Fibroblast of skin of abdomen (primary cell): ENCODE measurements at places on chromosomes 6 and 20.
A peak's percentile ranks its signal among the peaks of the same experiment; 100 is the strongest.

DNA sequence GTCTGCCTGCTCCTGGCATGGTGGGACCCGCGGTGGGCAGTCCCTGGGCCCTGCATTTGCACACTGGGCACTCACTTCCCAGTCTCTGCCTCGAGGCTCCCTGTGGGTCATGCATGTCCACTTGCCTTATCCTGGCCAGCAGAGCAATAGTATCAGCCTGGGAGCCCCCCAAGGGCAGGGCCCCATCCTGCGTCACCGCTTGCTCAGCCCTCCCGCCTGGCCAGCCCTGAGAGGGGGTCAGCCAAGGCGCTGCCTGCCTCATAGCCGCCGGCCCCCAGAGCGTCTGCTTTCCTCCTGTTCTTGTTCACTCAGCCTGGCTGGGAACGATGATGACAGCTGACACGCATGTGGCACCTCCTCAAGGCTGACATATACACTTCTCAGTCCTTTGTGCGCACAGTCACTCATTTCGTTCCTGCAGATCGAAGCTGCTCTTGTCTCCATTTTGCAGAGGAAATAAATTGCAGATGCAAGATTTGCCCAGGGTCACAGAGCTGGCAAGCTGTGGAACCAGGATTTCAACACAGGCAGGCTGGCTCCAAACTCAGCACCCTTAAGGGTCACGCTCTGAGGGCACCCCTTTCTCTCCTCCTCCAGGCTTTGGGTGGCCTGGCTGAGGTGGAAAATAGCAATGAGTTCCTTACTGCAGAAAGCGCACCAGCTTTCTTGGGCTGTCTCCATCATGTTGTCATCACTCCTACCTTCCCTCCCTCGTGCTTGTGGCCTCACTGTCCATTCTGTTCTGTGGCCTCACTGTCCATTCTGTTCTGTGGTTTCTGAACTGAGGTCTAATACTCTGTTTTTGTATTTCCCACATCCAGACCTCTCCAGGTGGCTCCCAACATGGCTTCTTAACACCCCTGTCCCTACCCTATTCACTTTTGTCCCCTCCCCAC is 17.2 kb downstream of the KCNK17 start:
- no peak for DNase-seq

DNA sequence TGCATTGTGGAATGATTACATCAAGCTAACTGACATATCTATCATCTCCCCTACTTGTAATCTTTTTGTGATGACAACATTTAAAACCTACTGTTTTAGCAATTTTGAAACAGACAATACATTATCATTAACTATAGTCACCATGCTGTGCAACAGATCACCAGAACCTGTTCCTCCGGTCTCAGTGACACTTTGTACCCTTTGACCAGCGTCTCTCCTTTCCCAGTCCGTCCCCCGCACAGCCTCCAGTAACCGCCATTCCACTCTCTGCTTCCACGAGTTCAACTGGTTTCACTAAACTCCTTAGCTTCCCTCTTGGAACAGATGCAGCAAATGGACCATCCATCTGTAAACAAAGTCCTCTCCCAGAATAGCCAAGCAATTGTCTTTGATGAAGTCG is 21.8 kb downstream of the LRP11 start:
- DNase-seq: no peak

- no peak for DNase-seq
Measured at GRCh38 chr20:32360333-32360634, 2.2 kb downstream of the ASXL1 start.

DNA sequence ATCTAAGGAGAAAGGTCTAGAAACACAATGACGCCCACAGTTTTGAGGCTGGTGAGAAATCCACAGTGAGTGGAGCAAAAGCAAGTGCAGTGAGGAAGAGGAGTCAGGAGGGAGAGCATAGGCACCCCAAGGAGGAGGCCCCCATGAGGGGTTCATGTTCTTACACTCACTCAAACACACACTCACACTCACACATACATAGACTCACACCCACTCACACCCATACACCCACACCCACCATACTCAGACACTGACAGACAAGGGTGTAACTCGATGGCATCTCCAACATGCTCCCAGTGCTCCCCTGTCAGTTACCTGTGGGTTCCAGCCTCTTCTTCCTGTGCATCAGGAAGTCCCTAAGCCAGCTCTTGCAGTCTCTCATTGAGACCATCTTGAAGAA is 3.8 kb downstream of the ULBP3 start:
- DNase-seq: no peak

DNA sequence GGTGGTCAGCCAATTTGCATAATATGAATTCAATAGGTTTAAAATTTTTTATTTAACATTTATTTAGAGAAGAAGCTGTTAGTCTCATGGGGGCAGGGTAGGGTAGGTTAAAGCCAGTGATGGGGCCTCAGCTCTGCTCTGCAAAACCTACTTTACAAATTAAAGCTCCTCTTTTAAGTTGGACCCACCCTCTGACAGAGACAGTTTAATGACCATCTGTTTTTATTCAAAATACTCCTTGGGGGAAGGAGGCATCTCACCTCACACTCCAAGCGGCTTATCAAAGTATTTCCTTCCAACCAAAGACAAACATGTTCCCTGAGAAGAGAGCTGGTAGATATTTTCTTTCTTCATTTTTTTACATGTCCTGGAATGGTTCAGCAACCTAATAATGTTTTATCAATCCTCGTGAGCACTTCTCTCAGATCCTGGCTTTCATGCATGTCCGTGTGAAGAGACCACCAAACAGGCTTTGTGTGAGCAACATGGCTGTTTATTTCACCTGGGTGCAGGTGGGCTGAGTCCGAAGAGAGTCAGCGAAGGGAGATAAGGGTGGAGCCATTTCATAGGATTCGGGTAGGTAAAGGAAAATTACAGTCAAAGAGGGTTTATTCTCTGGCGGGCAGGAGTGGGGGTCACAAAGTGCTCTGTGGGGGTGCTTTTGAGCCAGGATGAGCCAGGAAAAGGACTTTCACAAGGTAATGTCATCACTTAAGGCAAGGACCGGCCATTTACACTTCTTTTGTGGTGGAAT is 184.7 kb downstream of the GJA1 start:
- no peak for DNase-seq

DNA sequence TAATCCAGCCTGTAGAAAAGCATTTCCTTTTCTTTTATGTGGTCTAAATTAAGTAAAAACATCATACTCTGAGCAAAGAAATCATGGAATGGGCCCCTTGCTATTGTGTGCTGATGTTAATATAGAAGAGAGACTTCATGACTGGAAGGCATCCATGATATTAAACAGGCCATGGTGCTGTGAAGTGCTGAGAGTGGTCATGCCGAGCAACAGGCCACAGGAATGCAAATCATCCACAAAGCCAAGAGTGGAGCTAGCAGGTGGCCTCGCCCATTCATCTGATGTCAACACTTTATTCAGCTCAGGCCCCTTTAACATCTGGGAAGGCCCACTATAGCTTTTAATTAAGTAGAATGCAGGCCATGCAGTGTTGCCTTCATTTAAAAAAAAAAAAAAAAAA is 115.2 kb upstream of the HMGCLL1 start:
- DNase-seq: peak; percentile 74

DNA sequence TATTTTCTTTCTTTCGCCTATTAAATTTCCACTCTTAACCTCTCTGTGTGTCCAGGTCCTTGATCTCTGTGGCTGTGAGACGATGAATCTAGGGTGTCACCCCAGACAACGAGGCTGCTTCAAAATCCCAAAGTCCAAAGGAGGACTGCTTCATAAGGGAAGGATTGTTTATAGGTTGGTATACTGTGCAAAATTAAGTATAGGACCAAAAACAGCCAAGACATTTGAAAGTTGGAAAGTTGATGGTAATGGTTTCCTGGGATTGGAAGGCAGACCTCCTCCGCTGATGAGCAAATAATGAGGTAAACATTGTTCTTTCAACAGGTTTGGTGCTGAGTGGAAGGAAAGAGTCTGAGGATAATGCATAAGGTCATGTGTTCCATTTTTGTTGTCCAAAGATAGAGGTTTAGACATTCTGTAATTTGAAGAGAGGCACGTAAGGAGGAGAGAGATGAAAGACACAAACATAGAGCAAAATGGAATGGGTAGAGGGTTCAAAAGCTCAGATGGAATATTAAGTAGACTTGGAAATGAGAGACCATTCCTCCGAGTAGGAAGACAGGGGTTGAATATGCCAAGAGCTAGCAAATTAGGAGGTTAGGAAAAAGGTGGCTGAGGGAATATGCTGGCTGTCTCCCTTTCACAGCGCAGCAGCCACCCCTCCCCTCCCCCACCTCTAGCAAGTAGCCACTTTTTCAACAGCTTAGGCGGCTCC is 24.8 kb downstream of the ZNF311 start:
- no peak for DNase-seq

- DNase-seq: no peak
Measured at GRCh38 chr6:10875026-10875425, 6.8 kb downstream of the GCM2 start.

- peak; percentile 80 for DNase-seq
Measured at GRCh38 chr6:3748208-3749066, 3.1 kb downstream of the PXDC1 start.

- no peak for DNase-seq
Measured at GRCh38 chr20:33470866-33471265, 19.0 kb upstream of the CBFA2T2 start.

GRCh38 chr6:41049521-41049920 is 3.5 kb upstream of the APOBEC2 start:
- peak; percentile 13 for DNase-seq

DNA sequence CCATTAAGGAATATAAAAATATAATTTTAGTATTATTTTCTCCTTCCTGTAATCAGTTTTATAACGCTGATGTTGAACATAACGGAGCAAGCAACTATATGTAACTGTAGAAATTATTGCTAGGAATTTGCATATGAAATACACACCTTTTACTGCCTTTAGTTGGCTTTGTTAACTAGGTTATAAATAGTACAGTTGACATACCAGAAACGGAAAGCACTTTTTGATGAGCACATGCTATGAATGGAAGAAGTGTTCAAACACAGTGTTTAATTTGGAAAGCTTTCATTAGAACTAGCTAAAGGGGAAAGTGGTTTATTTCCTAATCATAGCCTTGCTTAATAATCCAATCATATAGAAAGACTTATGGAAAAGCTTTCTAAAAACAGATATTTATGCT is 25.3 kb upstream of the BEND3 start:
- DNase-seq: no peak

DNA sequence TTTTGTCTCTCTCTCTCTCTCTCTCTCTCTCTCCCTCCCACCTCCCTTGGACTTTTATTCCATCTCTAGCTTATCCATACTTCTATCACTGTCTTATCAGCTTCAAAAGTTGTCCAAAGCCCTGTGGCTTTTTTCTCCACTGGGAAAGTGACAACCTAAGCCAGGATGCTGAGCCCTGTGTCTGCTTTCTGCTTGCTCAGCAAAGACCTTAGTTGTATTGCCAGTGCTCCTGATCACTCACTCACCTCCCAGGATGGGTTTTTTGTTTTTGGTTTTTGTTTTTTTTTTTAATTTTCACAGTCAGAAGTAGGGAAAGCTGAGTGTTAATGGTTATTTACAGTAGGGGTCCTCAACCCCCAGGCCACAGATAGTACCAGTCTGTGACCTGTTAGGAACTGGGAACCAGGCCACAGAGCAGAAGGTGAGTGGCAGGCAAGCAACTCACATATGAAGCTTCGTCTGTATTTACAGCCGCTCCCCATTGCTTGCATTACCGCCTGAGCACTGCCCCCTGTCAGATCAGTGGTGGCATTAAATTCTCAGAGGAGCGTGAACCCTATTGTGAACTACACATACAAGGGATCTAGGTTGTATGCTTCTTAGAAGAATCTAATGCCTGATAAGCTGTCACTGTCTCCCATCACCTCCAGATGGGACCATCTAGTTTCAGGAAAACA is 125.0 kb upstream of the ID4 start:
- DNase-seq: no peak

DNA sequence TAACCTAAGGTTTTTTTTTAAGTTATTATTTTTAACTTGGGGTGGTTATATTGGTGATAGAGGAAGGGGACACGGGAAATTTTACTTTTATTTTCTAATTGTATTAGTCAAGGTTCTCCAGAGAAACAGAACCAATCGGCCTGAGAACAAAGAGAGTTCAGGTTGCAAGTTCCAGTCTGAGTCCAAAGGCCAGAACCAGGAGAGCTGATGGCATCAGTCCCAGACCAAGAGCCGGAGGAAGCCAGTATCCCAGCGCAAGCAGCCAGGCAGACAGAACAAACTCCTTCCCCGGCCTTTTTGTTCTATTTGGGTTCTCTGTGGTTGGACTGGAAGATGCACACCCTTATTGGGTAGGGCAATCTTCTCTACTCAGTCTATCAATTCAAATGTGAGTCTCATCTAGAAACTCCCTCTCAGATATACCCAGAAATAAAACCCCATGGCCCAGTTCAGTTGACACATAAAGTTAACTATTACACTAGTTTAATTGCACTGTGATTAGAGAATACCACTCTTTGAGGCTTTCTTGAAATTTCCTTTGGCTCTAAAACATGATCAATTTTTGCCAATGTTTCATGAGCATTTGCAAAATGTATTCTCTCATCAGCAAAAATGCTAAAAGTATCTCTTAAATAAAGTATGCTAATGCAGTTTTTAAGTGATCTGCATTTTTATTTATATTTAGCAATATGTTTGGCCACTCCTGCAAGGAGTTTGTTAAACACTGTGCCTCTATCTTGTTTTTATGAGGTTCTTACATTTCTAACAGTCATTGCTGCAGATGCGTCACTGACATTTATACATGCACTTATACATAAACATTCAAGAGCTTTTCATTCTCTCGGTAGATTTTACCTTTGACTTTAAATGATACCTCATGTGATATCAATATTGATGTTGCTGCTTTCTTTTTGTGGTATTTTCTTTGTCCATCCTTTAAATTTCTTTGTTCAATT is 103.2 kb upstream of the SSTR4 start:
- no peak for DNase-seq

DNA sequence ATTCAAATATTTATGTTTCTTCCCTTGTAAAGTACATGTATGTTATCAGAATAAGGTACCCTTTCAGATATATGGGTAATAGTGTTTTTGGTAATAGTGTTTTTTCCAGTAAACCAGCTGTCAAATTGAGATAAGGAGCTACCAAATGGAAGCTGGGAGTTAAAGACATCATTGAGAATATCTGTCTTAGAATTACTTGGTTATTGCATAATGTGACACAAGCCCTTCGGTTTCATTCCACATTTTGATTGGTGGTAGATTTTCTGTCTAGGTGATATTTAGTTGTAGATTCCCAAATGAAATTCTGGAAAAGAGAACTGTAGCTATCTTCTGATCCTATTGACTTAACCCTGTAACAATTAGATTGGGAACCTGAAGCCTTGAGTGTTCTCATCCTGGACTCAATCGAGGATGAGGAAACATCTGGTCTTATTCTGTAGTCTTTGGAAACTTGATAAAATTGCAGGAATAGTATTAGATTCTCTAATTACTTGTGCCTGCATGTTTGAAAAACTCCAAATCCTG is 75.1 kb upstream of the SYNJ2 start:
- no peak for DNase-seq

- DNase-seq: no peak
Measured at GRCh38 chr20:49680484-49680883, 33.2 kb downstream of the B4GALT5 start.

- no peak for DNase-seq
Measured at GRCh38 chr6:122223251-122223650, 176.2 kb upstream of the HSF2 start.

- DNase-seq: no peak
Measured at GRCh38 chr6:145713773-145714172, 21.5 kb downstream of the EPM2A start.

- DNase-seq: peak; percentile 52
Measured at GRCh38 chr6:101614774-101615173, 221.3 kb downstream of the GRIK2 start.

- DNase-seq: no peak
Measured at GRCh38 chr6:110348961-110349690, 9.0 kb downstream of the METTL24 start.

- no peak for DNase-seq
Measured at GRCh38 chr20:2212456-2213015, 83.3 kb upstream of the TGM3 start.

- no peak for DNase-seq
Measured at GRCh38 chr6:42889815-42890214, 10.4 kb downstream of the RPL7L1 start.
